ENCODE measurements at places on chromosomes 3 and 15.

GRCh38 chr15:101372149-101372577, 77.1 kb upstream of the SNRPA1 start:
- DNase-seq: peak; percentile 46

- no peak for DNase-seq
These were observed 462 bp downstream of the IGDCC3 start for GRCh38 chr15:65377105-65377975.

DNA sequence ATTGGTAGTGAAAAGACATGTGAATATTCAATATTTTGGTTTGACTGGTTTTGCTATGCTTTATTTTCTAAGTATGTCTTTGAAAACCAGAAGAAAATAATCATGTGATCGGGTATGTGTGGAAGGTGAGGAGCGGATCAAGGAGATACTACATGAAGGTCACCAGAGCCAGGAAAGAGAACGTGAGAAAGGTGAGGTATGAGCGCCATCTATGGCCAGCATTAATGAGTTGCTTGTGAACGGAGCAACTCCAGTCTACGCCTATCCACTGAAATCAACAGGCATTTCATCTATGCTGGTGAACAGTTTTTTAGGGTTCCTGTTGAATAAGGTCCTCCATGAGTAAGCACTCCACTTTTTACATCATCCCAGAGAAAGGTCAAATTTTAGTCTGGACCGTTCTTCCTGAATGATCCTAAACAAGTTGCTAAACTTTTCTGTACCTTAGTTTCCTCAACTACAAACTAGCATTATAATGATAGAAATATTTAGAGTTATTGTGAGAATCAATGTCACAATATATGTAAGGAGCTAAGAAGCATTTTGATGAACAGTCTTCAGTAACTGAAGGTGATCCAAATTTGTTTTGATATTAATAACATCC, 1435.2 kb upstream of the CADM2 start:
- no peak for DNase-seq

DNA sequence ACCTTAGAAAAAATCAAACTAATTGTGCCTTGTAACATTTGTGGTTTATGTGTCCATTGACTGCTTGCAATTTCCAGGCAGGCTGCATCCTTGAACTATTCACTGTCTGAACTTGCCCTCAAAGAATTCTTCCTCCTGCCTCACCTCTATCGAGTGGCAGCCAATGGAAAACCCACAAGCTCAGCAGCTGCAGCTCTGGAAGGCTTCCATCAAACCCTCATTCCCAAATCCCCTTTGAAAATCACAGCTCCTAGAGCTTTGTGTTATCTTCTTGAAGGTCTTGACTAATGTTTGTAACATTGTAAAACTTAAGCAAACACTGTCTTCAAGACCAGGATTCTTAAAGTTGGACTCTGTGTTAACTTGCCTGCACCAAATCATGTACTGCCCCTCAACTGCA, 81.1 kb downstream of the FILIP1L start:
- DNase-seq: no peak

DNA sequence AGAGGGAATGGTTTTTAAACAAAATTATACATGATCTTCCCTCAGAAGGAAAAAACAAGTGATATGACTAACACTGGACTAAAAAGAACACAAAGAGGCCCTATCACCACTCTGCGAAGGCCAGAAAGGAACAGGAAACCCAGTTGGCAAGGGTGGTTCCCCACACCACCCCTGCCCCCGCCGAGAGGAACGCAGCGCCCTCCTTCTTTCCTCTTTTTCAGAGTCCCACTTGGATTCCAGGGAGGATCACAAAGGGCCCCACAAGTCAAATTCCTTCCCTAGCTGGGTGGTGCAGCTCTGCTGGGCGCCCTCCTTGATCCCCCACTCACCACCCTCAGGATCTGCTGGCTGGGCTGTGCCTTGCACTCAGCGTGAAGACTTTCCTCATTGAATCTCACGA, 29.8 kb downstream of the PLA1A start:
- DNase-seq: no peak

GRCh38 chr3:185205865-185206264, 48.0 kb downstream of the EHHADH start:
- no peak for DNase-seq

GRCh38 chr3:66036586-66037148, 2.1 kb downstream of the MAGI1 start:
- DNase-seq: no peak

- DNase-seq: no peak
These were observed 12.5 kb upstream of the TCAIM start for GRCh38 chr3:44326019-44326418.

DNA sequence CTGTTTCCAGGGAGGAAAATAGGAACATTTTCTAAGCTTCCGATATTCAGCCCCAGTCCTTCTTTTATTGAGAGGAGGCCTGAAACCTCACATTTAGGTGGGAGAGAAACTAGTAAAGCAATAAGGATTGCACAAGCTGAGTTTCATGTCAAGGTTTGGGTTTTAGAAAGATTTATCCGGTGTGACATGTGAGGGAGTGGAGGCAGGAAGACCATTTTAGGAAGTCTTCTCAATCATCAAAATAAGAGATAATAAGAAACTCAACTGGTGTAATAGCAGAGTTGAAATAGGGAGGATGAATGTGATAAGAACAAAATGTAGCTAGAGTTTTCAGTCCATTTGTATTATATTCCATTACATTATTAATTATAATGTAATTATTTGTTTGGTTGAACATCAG, 27.7 kb upstream of the CLDN16 start:
- no peak for DNase-seq

DNA sequence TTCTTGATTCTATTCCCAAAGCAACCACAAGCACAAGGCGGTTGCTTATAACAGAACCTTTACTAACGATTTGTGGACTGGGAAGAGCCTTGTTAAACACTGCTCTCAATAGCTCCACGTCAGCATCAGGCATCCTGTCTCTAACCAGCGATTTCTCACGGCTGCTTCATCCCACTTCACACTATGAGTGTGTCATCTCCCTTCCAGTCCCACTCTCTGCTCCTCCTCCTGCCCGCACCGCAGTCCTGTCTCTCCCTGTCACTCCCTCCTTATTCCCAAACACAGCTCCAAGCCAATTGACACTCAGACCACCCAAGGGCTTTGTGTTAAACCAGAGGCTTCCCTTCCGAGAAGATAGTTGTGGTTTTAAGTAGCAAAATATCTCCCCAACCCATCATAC, 94.8 kb downstream of the ABHD5 start:
- no peak for DNase-seq

DNA sequence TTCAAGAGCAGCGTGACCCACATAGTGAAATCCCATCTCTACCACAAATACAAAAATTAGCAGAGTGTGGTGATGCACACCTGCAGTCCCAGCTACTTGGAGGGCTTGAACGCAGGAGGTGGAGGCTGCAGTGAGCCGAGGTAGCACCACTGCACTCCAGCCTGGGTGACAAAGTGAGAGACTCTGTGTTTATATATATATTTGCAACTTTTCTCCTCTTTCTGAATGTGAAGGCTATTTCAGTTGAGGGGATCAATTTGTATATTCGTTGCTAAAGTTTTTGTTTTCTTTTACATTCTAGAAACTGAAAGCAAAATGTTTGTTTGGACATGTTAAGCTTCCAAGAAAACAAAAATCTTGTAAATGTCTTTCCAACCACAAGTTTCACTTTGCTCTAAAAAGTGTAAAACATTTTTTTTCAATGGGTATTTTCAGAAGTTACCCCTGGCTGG, 29.8 kb upstream of the FAM98B start:
- no peak for DNase-seq

DNA sequence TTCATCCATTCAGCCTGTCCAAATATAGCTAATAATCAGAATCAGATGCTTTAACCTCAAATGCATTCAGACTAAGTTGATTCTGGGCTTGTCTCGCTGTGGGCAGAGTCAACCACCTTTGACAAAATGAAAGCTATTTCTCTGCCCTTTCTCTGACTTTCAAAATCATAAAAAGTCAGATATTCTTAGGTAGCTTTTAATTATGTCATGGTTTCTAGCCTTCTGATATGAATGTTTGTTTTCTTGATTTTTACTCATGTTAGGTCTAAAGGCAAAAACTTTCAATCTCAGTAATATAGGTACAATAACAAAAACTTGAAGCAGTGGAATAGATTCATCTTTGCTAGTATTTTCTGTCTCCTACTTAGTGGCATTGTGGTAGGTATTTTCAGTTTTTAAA, 25.3 kb upstream of the C15orf61 start:
- DNase-seq: no peak

DNA sequence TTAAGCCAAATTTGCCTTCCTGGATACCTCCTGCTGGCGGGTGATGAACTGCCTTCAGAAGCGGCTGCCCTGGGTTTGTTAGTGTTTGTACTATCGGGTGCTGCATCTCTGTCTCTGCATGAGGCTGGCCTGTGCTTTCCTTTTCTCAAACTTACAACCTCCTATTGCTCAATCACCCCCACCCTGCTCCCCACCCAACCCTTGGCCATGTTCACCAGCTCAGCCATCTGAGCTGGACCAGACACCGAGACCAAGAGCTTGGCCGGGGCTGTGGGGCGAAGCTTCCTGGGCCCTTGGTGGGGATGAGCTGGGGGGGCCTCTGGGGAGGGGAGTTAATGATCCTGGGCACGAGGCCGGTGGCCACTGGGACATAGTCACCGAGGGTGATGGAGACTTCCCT, 16.8 kb upstream of the FBLN2 start:
- DNase-seq: no peak

- DNase-seq: no peak
These were observed 5.2 kb downstream of the FOXB1 start for GRCh38 chr15:60009124-60009960.

DNA sequence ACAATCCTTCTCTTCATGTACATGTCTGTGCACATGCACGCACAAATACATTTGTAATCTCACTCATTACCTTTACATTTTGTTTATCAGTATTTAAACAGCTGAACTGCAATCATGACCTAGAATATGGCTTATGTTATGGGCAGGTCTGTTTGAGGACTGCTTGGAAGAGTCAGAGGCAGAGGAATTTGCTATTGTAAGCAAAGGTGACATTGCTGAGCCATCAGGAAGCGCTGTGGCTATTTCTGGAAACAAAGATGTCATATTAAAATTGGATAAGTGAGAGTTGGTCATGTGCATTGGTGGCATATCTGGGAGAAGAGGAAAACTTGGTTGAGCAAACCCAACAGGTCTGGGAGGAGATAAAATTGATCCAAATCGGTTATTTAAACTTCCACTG, 41.6 kb downstream of the USF3 start:
- no peak for DNase-seq

GRCh38 chr15:49101536-49101935, 53.9 kb downstream of the COPS2 start:
- no peak for DNase-seq

DNA sequence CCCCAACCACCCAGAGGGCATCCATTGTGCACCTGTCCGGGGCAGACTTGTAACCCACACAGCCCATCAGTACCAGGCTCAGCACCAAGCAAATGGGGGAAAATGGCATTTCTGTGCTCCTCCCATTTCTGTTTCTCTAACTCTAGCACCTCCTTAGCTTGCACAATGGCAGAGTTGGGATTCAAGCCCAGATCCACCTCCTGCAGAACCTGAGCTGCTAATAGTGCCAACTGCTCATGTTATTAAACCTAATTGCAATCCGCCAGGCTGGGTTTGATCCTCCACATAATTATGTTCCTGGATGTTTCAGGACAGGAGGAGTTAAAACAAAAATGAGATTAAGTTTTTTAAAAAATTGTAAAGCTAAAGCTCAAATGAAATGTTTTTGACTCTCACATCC, 235.0 kb downstream of the OCA2 start:
- DNase-seq: no peak

GRCh38 chr3:135757421-135757820, 208.1 kb upstream of the PPP2R3A start:
- no peak for DNase-seq

GRCh38 chr3:11908981-11909698, 62.5 kb upstream of the TAMM41 start:
- DNase-seq: no peak

GRCh38 chr3:30286007-30286669, 320.3 kb upstream of the TGFBR2 start:
- no peak for DNase-seq

- DNase-seq: no peak
These were observed 25.9 kb downstream of the SLC9A9 start for GRCh38 chr3:143822374-143822773.

DNA sequence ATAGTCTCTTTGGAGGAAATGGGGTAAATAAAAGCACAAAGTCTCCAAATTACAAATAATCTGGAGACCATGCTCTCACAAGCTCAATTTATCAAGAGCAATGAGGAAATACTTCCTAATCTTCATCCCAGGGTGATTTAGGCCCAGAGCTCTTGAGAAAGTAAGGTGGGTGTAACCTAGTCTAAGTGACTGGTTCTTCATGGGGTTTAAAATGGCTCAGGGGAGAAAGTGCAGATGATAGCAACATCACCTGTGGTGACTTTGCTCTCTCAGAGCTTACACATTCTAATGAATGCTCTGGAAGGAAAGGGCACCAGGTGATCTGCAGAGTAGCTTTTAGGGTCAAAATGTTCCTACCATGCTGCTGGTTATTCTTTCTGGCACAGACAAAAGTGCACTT, 118.4 kb upstream of the TP63 start:
- no peak for DNase-seq

GRCh38 chr15:31605467-31605931, 278.9 kb downstream of the KLF13 start:
- no peak for DNase-seq

- DNase-seq: no peak
These were observed 31.6 kb upstream of the UBXN7 start for GRCh38 chr3:196463804-196464203.

GRCh38 chr3:14353502-14353901, 48.9 kb upstream of the SLC6A6 start:
- DNase-seq: no peak

DNA sequence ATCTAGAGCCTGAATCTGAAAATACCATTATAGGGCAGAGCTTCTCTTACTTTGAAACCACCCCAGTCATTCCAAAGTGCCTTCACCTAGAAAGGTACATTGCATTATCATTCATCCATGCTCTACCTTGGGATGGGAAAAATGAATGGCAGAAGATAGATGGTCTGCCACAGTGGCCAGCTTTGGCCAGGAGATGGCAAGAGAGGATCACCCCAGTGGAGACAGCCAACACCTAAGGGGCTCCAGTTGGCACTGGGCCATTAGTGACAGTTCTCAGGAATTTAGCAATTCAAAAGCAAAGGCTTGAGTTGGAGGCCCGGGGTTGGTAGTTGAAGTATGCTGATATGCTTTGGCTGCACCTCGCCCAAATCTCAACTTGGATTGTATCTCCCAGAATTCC, 253.6 kb upstream of the MRPL3 start:
- DNase-seq: no peak

- DNase-seq: no peak
These were observed 7.9 kb upstream of the FBXL2 start for GRCh38 chr3:33269385-33269784.

- DNase-seq: no peak
These were observed 90.4 kb upstream of the TSEN2 start for GRCh38 chr3:12393894-12394293.

DNA sequence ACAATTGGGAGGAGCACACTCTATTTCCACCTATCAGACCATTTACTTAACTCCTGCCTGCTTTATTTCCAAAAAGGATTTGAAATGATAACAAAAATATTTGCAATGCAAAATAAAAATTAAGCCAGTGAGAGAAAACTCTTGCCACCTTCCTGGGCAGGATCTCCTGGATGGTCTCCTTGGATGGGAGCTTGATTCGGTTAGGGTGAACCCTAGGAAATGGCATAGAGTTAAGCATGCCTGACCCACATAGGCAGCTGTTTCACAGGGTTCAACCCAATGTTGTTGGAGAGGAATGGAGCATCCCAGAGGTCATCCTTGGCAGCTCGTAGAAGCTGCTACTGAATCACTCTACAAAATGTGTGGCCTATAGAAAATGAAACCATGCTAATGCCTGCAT, 83.8 kb downstream of the TGFBR2 start:
- DNase-seq: no peak

Data from suprapubic skin (tissue), 4 donors.